ENCODE measurements at places on chromosomes 2 and 18.

- no peak for DNase-seq
Measured at GRCh38 chr18:4284528-4284927, 170.6 kb downstream of the DLGAP1 start.

- no peak for DNase-seq
Measured at GRCh38 chr2:109126501-109126860, 2.5 kb upstream of the SH3RF3 start.

GRCh38 chr2:25286025-25286400, 55.7 kb downstream of the DNMT3A start:
- DNase-seq: no peak

- DNase-seq: no peak
Measured at GRCh38 chr2:100643906-100644501, 81.2 kb downstream of the PDCL3 start.

GRCh38 chr18:703213-703967, 9.0 kb downstream of the ENOSF1 start:
- no peak for DNase-seq

DNA sequence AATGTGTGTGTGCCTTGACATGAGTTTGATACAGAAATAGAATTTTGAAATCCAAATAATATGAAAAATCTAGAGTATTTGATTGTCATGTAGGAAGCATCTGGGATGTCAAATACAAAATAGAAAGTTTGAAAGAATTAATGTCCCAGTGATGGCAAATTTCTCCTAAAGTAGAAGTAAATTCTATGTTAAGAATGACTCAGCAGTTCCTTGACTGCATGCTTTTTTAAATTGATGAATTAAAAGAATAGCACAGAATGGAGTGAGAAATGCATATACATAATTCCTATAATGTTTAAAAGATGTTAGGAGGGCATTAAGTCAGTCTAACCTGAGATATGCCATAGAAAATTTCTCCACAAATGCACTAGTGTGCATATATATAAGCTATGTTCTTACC, 357.5 kb downstream of the TMEM182 start:
- DNase-seq: no peak

- DNase-seq: no peak
Measured at GRCh38 chr2:119122663-119123062, 35.9 kb downstream of the C1QL2 start.

- DNase-seq: no peak
Measured at GRCh38 chr18:77201506-77201905, 48.1 kb upstream of the GALR1 start.

DNA sequence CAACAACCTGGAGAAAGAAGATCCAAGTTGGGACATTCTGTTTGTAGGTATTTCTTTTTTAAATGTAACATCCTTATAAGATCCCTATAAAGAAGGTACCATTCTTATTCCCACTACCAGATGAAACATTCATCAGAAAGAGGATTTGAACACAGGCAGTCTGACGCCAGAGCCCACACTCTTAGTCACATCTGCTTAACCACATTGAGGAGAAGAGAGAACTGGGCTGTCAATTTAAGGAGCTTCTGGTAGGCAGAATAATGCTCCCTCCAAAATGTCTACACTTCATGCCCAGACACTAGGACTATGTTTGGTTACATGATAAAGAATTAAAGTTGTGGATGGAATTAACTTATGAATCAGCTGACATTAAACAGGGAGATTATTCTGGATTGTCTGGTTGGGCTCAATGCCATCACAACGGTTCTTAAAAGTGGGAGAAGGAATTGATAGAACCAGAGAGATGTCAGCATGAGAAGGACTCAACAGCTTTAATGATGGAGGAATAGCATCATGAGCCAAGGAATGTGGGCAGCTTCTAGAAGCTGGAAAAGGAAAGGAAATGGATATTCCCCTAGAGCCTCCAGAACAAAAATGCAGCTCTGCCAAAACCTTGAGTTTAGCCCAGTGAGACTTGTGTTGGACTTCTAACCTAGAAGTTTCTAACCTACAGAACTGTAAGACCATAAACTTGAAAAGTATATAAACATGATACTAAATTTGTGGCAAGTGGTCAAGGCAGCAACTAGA, 82.2 kb downstream of the KLF7 start:
- no peak for DNase-seq

DNA sequence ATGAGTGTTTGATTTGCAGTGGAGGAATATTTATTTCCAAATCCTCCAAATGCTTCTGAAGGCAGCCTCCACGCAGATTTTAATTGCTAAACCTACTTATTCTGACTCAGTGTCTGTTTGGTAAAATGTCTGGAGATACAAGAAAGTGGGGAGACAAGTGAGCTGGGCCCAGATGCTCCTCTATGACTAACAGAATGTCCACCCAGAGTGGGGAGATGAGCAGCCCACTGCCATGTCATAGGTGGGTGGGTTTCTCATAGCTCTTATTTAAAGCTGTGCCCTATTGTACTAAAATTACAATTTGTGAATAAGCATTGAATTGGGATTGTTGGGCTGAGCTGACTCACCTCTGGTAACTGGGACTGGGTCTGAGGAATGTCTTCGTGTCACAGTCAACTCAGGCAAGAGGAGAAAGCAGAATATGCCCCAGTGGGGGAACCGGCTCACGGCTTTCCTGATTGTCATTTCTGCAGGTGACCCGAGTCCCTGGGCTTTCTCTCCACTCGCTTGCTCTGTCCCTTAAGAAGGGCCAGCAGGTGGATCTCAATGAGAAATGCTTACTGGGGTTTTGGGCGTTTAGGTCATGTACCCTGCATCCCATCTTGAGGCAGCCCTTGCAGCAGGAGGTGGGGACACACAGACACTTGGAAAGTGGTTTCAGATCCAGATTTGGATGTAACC, 116.3 kb upstream of the SPRED2 start:
- no peak for DNase-seq

GRCh38 chr2:213016166-213016983, 135.0 kb downstream of the IKZF2 start:
- DNase-seq: no peak

GRCh38 chr2:188280811-188281222, 10.9 kb upstream of the GULP1 start:
- no peak for DNase-seq

- DNase-seq: no peak
Measured at GRCh38 chr2:5074733-5075132, 617.5 kb upstream of the SOX11 start.

- no peak for DNase-seq
Measured at GRCh38 chr2:156379071-156379470, 46.5 kb upstream of the NR4A2 start.

DNA sequence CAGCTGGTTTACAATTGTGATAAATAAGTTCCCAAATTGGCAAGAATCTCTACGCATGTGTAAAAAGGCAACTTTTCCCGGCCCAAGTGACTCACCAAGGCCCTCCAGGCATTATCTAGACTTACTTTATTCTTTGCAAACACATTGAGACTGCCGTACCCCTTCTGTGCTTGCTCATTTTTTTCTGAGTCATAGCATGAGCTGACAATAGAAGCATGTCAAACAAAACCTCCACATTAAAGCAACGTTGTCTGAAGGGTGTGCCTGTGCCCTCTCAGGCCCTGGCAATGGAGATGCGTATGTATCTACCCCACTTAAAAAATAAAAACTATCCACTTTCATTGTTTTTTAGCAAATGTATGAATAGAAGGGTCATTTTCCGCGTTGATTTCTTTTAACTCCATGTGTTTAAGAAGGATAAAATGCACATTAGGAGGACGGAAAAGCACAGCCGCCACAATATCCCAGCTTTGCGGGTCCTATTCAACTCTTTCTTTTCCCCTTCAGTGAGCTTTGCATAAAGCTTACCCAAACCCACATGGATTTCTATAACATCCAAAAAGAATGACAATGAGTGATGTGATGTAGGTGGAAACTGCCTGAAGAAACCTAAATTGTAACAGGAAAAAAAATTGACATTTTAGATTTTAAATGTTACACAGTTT, 298.2 kb downstream of the CDCA7 start:
- DNase-seq: no peak

DNA sequence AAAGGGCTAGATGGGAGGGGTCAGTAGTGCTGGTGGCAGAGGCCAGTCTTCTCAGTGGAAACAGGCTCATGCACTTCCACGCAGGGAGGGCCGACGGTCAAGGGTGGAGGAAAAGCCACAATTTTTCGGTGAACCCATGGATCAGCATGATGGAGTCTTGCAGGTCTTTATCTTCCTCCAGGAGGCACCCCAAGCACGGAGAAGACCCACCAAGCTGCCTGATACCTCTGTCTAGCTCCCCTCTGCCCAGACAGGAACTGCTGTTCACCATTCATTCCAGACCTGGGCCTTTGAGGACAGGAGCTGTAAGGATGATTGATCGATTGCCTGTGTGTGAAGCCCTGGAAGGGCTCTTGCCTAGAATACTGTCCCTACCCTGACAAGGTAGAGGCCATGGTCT, 2.8 kb upstream of the LRRFIP1 start:
- DNase-seq: no peak

- no peak for DNase-seq
Measured at GRCh38 chr2:240581811-240582210, 4.7 kb upstream of the CAPN10 start.

DNA sequence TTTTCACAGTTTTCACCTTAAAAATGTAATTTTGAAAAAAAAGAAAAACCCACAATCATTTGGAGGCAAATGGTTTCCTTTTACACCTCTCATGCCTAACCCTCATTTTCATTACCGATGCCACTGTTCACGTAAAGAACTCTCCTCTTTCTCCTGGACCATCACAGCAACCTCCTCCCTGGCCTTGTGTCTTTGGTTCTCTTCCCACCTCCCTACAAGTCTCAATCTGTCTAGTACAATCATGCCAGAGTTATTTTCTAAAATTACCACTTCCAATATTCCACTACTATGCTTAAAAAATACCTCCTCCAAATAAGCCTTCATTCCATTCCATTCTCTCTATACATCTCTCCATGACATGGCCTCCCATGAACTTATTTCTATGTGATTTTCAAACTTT, 77.9 kb upstream of the RIT2 start:
- no peak for DNase-seq

DNA sequence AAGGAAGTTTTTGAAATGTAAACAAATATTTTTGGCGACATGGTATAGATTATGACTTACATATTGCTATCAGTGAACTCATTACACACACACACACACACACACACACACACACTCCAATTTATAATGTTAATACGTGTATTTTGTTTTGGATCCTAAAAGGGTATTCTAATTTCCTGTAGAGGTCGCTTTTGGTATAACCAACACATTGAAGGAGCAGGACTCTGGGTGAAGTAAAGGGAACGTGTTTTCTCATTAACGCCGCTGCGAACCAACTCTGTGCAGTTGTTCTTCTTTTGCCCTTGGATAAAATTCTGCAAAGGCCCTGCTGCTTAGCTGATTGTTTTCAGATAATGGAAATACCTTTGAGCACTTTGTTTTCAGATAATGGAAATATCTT, 190.4 kb downstream of the PMAIP1 start:
- DNase-seq: no peak

DNA sequence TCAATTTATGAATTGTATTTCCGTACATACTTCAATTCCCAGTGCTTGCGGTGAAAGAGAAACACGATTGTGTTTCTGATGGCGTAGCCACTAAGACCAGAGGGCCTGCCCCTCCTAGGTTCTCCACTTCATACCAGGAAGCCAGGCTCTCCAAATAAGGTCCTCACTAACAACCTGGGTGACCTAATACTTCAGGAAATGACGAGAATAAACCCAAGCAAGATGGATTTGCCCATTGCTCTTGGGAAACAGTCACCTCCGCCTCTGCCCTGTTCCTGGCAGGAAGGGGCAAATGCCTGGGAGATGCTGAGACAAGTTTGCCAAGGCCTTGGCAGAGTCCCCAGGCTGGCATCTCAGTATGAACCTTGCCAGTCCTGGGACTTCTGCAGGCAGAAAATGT, 41.8 kb downstream of the TTC32 start:
- no peak for DNase-seq

DNA sequence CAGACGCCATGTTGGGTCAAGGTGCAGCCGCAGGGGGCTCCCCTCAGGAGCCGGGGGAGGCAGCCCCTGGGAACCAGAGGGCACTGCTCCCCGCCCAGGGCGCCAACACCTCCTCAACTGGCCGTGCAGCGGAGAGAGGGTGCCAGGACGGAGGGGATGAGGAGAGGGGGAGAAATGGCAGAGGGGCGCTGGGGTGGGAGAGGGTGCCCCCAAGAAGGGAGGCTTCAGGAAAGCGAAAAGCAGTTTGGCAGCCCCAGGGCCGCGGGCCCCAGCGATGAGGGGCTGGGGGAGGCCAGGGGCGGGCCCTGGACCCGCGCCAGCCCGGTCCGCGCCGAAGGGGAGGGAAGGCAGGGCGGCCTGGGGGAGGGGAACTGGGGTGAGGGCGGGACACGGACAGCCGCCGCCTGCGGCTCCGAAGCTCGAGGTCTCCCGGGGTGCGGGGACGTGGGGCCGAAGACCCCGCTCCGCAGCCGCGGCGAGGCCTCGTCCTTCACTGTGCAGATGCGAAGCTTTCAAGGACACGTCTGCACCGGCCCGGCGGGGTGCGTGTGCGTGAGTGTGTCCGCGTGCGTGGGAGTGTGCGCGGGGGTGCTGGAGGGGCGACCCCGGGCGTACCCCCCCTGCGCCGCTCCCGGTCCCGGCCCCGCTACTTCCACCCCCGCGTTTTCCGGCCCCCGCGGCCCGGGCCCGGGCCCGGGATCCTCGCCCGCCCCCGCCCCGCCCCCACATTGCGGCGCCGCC, 1.4 kb downstream of the DNMT3A start:
- DNase-seq: peak; percentile 64

- no peak for DNase-seq
Measured at GRCh38 chr18:63183952-63184770, 135.4 kb downstream of the BCL2 start.

- no peak for DNase-seq
Measured at GRCh38 chr2:133586978-133587377, 18.7 kb upstream of the NCKAP5 start.

DNA sequence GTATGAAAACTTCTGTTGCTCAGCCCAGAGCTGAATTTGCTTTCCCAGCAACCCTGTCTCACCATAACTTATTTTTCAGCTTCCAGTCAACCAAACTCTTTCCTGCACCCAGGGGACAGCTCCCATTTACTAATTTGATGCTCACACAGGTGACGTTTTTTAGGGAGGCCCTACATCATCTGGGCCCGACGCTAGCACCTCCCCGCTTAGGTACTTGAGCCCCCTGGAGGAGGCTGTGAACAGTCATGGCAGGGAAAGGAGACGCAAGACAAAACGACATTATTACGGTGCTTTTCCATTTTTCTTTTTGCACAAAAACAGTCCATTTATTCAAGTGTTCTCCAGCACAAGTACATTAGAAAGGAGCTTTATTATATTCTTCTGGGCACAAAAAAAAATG, 59.2 kb upstream of the POMC start:
- no peak for DNase-seq

- no peak for DNase-seq
Measured at GRCh38 chr2:51825823-51826222, 793.9 kb upstream of the NRXN1 start.

DNA sequence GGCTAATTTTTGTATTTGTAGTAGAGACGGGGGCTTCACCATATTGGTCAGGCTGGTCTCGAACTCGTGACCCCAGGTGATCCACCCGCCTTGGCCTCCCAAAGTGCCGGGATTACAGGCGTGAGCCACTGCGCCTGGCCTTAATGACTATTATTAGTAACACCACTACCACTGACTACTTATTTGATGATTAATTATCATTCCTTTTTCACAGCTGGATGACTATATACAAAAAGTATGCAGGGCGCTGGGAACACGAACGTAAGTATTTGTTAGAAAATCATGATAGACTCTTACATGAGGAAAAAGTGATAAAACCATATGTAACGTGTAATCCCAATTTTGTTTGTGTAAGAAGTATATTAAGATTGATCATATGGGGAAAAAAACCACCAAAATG, 21.6 kb downstream of the DARS1 start:
- no peak for DNase-seq

- no peak for DNase-seq
Measured at GRCh38 chr2:175864137-175864850, 137.8 kb downstream of the LNPK start.

GRCh38 chr2:201450954-201451291, 335 bp downstream of the TRAK2 start:
- no peak for DNase-seq

Measured in right lung (tissue), 10 donors.